Central memory CD8-positive, alpha-beta T cell (primary cell): ENCODE measurements at places on chromosomes 3 and 15.

- DNase-seq = no peak
Observed at GRCh38 chr3:9862391-9863057, 17.5 kb downstream of the CIDEC start.

- DNase-seq = no peak
Observed at GRCh38 chr3:99504258-99504657, 134.1 kb upstream of the COL8A1 start.

DNA sequence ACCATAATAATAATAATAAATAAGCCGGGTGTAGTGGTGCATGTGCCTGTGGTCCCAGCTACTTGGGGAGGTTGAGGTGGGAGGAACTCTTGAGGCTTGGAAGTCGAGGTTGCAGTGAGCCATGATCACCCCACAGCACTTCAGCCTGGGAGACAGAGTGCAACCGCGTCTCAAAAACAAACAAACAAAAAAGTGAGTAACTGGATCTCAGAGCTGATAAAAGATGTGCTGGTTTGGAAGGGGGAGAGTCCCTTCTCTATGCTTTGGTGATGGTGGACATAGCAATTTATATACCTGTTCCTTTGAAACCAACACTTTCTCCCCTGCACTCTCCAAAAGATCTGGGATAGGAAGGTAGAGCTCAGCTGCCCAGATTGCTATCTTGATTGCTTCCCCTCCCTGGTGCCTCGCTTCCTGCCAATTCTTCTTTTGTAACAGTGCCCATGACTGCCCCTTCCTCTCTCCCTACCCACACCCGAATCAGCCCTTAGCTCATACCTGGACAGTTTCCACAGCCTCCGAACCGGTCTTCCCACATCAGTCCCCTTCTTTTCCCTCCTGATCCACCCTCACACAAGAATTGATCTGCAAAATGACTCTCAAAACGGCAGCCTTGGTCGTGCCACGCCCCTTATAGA lies 55.1 kb upstream of the UBE2E1 start:
- DNase-seq = no peak

GRCh38 chr3:129238945-129239705 lies 10.3 kb upstream of the COPG1 start:
- DNase-seq = no peak

- DNase-seq = no peak
Observed at GRCh38 chr15:92011611-92012367, 158.3 kb downstream of the SLCO3A1 start.

- DNase-seq = no peak
Observed at GRCh38 chr3:112364291-112364690, 31.3 kb downstream of the CD200 start.

DNA sequence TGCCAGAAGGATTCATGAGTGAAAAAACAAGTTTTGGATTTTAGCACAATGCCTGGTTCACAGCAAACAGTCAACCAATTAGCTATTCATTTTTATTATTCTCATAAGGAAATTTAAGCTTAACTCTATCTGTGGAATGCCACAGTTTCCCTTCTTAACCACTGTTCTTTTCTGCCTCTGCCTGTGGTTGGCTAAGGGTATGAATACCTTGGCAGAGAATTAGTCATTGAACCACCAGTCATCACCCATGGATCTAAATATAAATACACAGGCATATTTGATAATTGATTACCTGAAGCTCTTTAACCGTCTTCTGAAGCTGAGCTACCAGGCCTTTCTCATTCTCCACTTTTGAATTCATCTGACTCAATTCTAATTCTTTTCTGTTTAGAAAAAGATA lies 79.9 kb downstream of the MYH15 start:
- DNase-seq = no peak

DNA sequence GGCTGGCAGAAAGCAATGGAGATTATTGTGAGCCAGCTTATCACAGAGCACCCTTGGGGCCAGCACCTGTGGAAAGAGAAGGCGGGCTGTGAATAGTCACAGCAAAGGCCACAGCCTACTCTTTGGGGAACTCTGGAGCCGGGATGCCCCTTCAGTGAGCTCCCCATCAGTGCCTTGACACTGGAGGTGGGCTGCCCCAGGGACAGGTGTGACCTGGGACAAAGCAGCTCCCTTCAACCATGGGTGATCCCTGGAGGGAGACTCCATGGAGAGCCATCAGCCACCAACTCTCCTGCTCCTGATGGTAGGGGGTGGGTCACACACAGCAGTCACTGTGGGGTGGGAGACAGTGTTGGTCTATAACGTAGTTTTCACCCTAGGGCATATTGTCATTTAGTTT lies 5.8 kb downstream of the TTC21A start:
- no peak for DNase-seq

DNA sequence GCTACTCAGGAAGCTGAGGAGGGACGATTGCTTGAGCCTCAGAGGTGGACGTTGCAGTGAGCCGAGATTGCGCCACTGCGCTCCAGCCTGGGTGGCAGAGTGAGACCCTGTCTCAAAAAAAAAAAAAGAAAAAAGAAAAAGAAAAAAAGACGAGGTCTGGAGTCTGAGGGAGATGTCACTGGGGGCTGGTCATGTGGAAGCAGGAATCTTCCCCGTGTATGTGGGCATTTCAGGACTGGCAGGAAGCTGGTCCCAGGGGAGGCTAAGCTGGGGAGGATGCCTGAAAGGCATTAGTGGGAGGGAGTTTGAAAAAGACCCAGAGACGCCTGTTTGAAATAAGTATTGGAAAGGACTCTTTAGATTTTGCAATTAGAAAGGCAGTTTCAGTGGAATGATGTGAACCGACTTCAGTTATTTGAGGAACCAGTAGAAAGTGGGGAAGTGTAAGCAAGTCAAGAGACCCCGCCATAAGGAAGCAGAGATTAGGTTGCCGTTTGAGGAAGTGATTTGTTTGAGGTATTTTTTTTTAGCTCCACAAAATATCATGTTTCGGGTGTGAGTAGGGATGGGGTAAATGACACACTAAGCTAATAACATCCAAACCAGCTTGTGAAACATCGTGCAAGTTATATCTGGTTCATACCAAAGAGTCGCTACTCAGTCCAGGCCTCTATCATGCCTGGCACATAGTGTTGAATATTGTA lies 55.5 kb downstream of the ST6GAL1 start:
- no peak for DNase-seq

DNA sequence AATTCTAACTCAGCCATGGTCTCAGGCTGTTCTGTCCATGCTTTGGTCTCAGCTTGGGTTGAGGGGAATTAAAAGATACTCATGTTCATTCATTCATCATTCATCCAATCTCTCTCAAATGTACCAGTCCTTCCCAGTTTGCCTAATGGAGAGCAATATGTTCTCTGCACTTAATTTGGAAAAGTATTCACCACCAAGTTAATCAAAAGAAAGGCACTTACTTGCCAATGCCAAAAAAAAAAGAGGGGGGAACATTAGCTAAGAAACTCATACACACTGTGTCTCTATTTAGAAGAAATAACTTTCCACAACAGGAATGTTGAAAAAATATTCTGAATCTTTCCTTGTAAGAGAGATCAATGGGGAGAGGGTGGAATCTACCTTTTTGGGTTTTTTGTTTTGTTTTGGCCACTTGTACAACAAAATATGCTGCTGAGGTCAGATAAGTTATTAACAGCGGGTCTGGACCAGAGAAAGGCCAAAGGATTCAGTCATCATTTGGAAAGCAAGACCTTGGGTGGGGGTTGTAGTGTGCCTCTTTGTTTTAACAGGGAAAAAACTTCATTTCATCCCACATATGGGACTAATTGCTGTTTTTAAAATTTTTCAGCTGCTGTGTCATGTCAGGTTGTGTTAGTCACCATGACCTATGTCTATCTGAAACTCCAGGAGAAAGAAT lies 152.3 kb downstream of the FBN1 start:
- DNase-seq = no peak

DNA sequence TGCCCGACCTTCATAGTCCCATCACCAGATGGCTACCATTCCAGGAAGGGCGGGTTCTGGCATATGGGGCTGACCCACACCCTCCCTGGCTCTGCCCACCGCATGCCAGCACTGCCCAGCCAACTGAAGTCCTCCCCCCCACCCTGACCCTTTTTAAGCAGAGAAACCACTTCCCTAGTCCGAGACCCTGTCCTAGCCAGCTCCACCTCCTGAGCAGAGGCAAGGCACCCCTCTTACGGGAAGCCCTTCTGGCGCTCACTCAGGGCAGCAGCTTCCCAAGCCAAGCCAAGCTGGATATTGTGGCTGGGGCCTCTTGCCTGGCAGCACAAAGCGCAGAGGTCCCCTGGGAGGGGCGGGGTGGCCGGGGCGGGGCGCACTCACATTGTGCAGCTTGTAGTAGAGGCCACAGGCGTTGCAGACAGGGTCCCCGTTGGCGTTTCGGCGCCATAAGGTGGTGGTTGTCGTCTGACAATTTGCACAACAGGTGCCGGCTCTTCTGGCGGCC lies 11.5 kb downstream of the GATA2 start:
- DNase-seq = no peak

DNA sequence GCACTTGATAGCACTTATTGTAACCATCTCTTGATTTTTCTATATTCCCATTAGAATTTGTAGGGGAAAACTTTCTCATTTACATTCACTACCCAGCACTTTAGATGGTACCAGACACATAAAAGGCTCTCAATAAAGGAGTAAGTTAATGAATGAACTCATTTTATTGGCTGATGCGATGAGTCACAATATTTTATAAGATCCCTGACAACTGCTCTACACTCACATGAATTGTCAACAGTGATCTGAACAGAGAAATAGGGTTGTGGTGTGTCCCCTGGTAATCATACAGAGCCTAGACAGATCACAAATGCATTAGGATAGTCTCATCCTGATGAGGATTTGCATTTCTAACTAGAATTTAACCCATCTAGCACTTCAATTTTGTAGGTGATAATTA lies 567.6 kb upstream of the ARPP21 start:
- DNase-seq = no peak
